Activated CD4-positive, alpha-beta T cell treated with anti-CD3 and anti-CD28 coated beads, Interleukin-2, amount 10 ng/mL, durations not matched to agents 7 days and 5 days (primary cell): ENCODE measurements at places on chromosomes 11 and 22. TPM values are rescaled to one million over a fixed set of nuclear protein-coding genes. Genes with fewer than 3 reads are reported as not detected.

ZNRF3 gene
- 0.58 TPM for total RNA-seq

IGSF22 gene
- total RNA-seq: 0.05 TPM

CD3D gene
- 489 TPM for total RNA-seq

TESMIN gene
- 8.1 TPM for total RNA-seq

GRCh38 chr22:41739576-41739975, 40.3 kb downstream of the MEI1 start:
- no peak overlapping the region for H3K27ac ChIP-seq
- DNase-seq: no peak
- no peaks in the 10 kb centered on the region for H3K36me3 ChIP-seq
- H3K4me3 ChIP-seq: no peak overlapping the region
- peaks cover 8% of the 10 kb centered on the region for H3K27me3 ChIP-seq

- H3K4me3 ChIP-seq: no peak overlapping the region
- no peak for DNase-seq
These were observed 155.2 kb downstream of the MAML2 start for GRCh38 chr11:96187822-96188221.

DNA sequence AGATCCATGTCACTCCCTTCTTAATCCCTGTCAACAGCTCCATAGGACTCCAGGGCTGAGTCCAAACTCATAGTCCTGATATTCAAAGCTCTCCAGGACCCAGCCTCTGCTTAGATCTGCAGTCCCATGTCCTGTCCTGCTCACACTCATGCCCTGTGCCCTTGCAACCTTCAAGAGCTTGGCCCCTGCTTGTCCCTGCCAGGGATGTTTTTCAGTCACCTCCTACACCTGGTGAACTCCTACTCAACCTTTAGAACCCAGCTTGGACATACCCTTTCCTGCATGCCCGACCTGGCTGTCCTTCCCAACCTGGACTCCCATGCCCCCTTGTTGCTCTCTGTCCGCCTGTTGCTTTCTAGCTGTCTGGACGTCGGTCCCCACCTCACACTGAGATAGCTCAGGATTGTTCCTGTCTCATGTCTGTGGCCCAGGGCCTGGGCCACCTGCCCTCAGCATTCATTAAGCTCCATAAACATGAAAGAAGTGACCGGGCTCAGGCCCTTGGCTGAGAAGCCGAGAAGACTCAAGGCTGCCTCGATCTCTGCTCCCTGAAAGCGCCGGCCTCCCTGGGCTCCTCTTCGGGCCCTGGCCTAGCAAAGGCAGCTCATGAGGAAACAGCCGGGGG, 48.8 kb upstream of the RTL6 start:
- no peak for DNase-seq
- H3K4me1 ChIP-seq: peaks cover 9% of the 10 kb centered on the region
- no peak overlapping the region for H3K4me3 ChIP-seq
- H3K36me3 ChIP-seq: no peaks in the 10 kb centered on the region
- peaks cover 3% of the 10 kb centered on the region for H3K27me3 ChIP-seq

- no peak for DNase-seq
- no peaks in the 10 kb centered on the region for H3K27me3 ChIP-seq
- H3K27ac ChIP-seq: peak overlapping the region; percentile 46
- peaks cover 2% of the 10 kb centered on the region for H3K36me3 ChIP-seq
- peaks cover 21% of the 10 kb centered on the region for H3K4me1 ChIP-seq
These were observed 6.4 kb downstream of the SIGIRR start for GRCh38 chr11:408154-409007.

- H3K36me3 ChIP-seq: no peaks in the 10 kb centered on the region
- H3K27me3 ChIP-seq: peaks cover 4% of the 10 kb centered on the region
- no peaks in the 10 kb centered on the region for H3K4me1 ChIP-seq
- DNase-seq: no peak
These were observed 50.5 kb upstream of the SHISAL1 start for GRCh38 chr22:44363013-44363979.

- no peak for DNase-seq
- H3K4me1 ChIP-seq: no peaks in the 10 kb centered on the region
- H3K36me3 ChIP-seq: peaks cover 10% of the 10 kb centered on the region
- no peaks in the 10 kb centered on the region for H3K27me3 ChIP-seq
- no peak overlapping the region for H3K27ac ChIP-seq
- no peak overlapping the region for H3K4me3 ChIP-seq
These were observed 406.7 kb downstream of the TBC1D22A start for GRCh38 chr22:47168900-47169800.

DNA sequence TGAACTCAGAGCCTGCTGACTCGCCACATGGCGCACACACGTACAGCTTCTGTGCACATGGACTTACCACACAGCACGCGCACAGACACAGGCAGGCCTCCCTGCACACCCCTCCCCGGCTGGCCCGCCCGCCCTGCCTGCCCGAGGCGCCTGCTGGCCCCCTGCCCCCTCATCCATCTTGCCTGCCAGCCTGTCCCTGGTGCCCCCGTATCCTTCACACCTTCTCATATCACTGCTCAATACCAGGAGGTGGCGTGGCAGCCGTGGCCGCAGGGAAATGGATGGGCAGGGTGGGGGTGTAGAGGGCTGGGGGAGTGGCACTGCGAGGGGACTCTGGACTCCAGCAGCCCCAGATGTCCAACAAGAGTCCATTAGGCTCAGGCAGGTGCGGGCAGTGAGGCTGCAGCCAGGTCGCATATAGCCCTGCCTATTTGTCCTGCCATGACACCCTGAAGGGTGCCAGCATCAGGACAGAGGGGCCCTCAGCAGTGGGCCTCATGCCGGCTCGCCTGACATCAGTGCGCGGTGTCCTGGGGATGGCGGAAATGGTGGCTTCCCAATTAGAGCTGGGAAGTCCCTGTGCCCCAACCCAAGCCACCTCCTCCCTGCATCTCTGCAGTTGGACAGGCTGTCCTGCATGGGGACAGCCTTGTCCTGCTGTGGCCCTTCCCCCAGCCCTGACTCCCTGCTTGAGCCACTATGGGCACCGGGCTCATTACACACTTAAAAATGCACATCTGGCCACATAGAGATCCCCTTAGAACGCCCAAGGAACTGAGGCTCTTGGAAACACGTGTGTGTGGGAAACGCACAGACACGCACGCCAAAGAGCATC, 2.0 kb upstream of the TBX10 start:
- no peak overlapping the region for H3K4me3 ChIP-seq
- peaks cover 3% of the 10 kb centered on the region for H3K27me3 ChIP-seq
- H3K27ac ChIP-seq: no peak overlapping the region
- DNase-seq: no peak

GRCh38 chr11:10657308-10658271, 36.0 kb downstream of the IRAG1 start:
- no peaks in the 10 kb centered on the region for H3K36me3 ChIP-seq
- DNase-seq: no peak
- no peak overlapping the region for H3K4me3 ChIP-seq

- H3K27me3 ChIP-seq: no peaks in the 10 kb centered on the region
- no peak for DNase-seq
- H3K36me3 ChIP-seq: peaks cover 38% of the 10 kb centered on the region
- peaks cover 2% of the 10 kb centered on the region for H3K4me1 ChIP-seq
- no peak overlapping the region for H3K4me3 ChIP-seq
- peak overlapping the region; percentile 11 for H3K27ac ChIP-seq
These were observed 6.2 kb upstream of the APOA1 start for GRCh38 chr11:116843661-116844060.

- H3K4me3 ChIP-seq: no peak overlapping the region
- no peak overlapping the region for H3K27ac ChIP-seq
- H3K36me3 ChIP-seq: no peaks in the 10 kb centered on the region
- peaks cover 7% of the 10 kb centered on the region for H3K4me1 ChIP-seq
- H3K27me3 ChIP-seq: no peaks in the 10 kb centered on the region
- no peak for DNase-seq
These were observed 85.4 kb downstream of the OSBP2 start for GRCh38 chr22:30780026-30780425.

DNA sequence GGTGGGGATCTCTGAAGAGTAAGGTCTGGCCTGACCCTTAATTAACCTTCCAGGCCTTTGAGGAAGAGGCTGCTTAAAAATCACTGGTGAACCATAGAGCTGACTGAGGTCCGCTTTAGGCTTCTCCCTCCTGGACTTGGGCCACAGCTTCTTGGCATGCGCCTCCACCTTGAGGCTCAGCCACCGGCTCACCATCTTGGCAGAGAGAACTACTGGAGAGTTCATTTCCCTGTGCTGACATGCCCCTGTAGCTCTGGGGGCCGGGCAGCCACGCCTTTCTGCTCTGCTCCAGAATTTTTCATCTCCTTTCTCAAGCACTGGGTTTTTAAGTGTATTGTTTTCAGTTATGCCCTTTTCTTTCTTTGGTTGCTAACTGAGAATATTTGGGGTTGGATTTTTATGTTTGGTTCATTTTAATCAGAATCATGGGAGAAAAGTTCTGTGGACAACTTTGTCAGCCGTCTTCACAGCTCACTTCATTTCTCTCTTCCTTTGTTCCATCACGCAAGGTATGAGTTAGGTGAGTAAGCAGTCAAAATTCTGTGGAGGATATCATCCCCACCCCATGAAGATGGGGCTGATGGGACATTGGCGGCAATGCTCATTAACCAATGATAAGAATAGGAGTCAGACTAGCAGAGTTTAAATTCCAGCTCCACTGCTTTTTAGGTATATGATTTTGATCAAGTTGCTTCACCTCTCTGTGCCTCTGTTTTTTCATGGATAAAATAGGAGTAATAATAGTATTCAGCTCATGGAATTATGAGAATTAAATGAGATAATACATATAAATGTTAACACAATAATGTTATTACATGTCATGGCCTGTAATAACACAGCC, 103.9 kb downstream of the DBX1 start:
- peaks cover 4% of the 10 kb centered on the region for H3K27me3 ChIP-seq
- H3K27ac ChIP-seq: no peak overlapping the region
- DNase-seq: no peak
- no peaks in the 10 kb centered on the region for H3K4me1 ChIP-seq
- H3K36me3 ChIP-seq: no peaks in the 10 kb centered on the region
- no peak overlapping the region for H3K4me3 ChIP-seq

DNA sequence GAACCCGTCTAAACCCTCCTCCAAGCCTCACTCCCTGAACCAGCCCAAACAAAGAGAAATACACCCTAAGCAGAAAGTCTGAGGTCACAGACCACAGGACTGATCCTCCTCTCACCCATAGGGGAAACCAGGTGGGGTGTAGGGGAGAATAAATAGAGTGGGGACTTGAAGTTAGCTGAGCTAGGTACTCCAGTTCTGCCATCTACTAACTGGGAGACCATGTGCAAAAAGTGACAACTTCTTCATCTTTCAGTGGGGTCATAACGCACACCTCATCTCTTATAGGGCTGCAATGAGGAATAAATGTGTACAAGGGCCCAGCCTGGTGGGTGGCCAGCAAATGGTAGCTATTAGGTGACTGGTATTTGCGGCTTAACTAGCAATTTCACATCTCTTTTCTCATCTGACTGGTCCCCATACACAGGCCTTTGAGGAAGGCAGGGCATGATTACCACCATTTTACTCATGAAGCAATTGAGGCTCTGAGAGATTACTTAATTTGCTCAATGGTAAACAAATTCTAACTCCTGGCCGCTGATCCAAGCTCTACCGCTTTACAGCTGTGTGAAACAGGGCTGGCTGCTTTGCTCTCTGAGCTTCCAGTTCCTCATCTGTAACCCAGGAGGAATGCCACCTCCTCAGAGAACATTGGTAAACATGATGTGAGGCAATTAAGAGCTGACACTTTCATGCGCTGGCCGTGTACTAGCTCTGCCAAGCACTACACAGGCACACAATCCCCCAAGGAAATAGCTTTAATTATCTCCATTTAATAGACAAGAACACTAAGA, 16.6 kb downstream of the TBC1D10A start:
- DNase-seq: peak; percentile 57
- peak overlapping the region; percentile 44 for H3K4me3 ChIP-seq
- peaks cover 97% of the 10 kb centered on the region for H3K4me1 ChIP-seq
- H3K36me3 ChIP-seq: peaks cover 61% of the 10 kb centered on the region

DNA sequence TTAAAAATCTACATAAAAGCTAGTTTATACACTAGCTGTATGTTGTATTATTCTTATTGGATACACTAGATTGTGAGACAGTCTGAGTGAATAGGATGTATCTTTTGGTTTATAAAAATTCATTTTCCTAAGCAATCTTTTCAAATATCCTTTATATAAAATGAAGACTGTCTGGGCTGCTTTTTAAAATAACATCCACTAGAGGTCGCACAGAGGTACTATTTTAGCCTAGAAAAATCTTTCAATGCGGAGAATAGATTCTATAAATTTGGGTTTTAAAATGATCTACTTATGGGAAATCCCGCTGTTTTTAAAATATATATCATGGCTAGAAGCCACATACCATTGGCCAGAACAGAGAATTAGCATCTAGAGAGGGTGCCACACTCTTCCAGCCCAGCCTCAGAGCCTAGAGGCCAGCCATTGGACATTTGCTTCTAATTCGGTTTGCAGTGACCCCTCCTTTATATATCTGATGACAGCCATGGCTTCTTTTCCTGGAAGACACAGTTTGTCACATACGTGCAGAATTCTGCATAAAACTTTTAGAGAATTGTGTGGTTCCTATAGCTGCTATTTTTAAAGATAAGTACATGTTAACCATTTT, 7.3 kb downstream of the C11orf97 start:
- H3K36me3 ChIP-seq: no peaks in the 10 kb centered on the region
- peak; percentile 24 for DNase-seq
- H3K27ac ChIP-seq: no peak overlapping the region
- H3K27me3 ChIP-seq: peaks cover 15% of the 10 kb centered on the region
- H3K4me3 ChIP-seq: no peak overlapping the region

GRCh38 chr22:45308957-45309421, 745 bp upstream of the FAM118A start:
- no peaks in the 10 kb centered on the region for H3K27me3 ChIP-seq
- H3K4me1 ChIP-seq: peaks cover 46% of the 10 kb centered on the region
- H3K36me3 ChIP-seq: peaks cover 15% of the 10 kb centered on the region
- peak overlapping the region; percentile 95 for H3K27ac ChIP-seq
- peak overlapping the region; percentile 81 for H3K4me3 ChIP-seq

DNA sequence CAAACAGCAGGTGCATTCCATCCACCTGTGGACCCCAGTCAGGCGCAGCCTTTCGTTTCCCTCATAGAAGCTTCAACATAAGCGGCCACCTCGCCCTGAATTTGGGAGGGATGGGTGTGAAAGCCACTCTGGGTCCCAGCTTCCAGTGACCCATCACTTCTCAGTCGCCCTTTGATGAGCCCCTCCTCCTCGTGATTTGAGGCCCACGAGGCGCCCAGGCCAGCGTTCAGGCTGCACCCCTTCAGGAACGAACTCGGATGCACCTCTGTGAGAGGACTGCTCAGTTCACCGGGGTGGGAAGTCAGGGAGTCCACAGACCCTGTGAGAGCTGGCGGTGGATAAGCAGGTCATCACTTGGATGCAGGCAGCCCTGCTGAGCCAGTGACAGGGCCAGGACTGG, 1118.2 kb downstream of the BRD1 start:
- H3K4me1 ChIP-seq: no peaks in the 10 kb centered on the region
- H3K4me3 ChIP-seq: no peak overlapping the region
- H3K27me3 ChIP-seq: no peaks in the 10 kb centered on the region
- H3K27ac ChIP-seq: no peak overlapping the region
- H3K36me3 ChIP-seq: no peaks in the 10 kb centered on the region
